Foreskin melanocyte (primary cell): ENCODE measurements at places on chromosomes 1 and 21.

DNA sequence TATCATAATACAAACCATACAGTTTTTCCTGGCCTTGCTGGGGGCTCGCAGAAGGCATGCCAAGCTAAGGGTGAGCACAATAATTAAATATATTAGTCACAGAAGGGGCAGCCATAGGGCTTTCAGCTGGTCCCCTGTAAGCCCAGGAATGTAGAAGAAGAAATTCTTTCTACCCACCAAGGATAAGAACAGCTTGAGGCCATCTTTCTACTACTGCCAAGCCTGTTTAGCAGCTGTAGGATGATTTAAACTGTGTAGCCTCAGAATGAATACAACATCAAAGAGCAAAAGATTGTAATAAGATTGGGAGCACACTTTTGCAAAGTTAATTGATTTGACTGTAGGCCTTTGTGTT, 171.5 kb downstream of the LRRC7 start:
- DNase-seq = peak; percentile 40

GRCh38 chr1:27992276-27992675, 32.5 kb downstream of the XKR8 start:
- no peak for DNase-seq

DNA sequence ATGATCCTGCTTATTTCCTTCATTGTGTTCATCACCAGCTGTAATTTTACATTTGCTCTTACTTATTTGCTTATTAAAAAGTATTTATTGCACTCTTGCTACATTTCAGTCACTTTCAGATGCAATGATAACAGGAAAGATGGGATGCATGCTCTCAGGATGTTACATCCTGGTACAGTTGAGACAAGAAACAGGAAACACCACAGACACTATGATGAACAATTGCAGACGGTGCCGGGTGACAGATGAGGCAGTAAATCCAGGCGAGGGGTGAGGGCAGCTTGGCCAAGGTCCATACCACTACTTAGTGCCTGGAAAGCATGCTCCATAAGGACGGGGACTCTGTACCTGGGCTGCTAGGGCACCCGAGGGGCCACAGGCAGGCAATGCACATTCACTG, 156.6 kb upstream of the RAB4A start:
- no peak for DNase-seq

GRCh38 chr1:65632235-65632634, 160.5 kb upstream of the PDE4B start:
- no peak for DNase-seq

GRCh38 chr1:89599332-89599630, 33.6 kb upstream of the LRRC8C start:
- no peak for DNase-seq

DNA sequence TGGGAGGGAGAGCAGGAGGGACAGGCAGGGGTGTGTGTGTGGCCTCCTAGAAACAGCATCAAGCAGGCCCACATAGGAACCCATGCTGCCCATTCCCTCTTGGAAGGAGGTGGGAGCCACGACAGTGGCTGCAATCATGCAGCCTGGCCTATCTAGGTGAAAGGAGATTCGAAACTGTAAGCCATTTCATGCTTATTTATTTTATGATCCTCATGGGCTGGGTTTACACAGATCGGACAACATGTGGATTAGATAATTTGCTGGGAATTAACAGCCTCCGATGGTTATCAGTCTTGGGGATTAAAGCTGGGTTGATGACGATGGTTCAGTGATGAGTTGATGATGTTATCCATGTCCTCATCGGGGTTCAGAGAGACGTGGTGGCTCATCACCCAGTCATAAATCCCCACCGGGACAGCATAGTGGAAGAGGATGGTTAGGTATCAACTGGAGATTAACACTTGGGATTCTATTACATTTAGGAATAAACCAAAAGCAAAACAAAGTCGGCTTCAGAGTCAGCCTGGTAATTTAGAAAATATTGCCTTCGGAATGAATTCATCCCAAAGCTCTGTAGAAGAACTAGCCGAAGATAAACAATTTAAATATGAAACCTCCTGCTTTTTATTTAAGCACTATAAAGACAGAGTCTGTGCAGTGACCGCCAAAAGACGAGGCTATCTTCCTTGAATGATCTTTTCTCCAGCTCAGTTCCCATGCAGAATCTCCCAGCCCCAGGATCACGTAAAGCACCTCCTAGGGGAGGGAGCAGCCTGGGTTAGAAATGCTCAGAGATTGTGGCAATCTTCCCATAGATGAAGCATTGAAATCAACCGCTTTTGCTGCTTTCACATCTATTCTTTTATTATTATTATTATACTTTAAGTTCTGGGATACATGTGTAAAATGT, 252.8 kb downstream of the FOXD2 start:
- no peak for DNase-seq

DNA sequence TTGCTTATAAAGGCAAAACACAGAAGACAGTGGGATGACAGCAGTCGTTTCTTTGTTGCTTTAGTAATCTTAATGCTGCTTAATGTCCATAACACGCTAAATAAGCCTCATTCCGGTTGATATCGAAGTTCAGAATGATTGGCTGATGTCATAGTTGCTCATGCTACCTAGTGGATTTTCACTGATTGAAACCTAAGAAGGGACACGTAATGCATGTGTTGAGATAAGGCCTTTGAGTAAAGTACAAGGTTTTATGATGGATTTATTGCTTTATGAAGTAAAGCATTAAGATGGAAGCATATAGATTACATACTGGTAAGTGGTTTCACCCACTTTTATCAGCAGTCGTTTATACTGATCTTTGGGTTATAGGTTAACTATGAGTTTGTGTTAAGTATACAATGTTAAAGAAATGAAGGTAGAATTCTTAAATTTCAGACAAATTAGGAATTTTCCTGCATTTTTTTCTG, 25.1 kb downstream of the IARS2 start:
- DNase-seq = no peak

- no peak for DNase-seq
These were observed 78.6 kb downstream of the ABCA4 start for GRCh38 chr1:94042388-94042787.

DNA sequence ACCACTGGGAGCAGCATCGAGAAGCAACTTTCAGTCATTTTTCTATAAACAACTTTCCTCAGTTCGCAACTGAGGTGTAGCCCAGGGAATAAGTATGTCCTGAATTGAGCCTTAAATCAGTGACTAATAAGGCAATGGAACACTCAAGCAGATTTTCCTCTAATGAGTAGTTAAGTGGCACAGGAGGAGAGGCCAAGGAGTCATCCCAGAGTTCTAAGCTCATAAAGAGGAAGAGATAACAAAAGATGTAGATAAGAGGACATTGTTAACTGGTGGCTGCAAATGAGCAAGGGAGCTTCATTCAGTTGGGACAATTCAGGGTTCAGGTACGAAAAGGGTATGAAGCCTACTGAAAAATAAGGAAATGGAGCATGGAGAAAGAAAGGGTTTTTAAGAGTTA, 64.5 kb downstream of the LRRC40 start:
- no peak for DNase-seq

- DNase-seq = peak; percentile 79
These were observed 44.7 kb downstream of the SLC30A10 start for GRCh38 chr1:219883400-219884332.

- no peak for DNase-seq
These were observed 58.4 kb downstream of the LAMC2 start for GRCh38 chr1:183244466-183244865.

DNA sequence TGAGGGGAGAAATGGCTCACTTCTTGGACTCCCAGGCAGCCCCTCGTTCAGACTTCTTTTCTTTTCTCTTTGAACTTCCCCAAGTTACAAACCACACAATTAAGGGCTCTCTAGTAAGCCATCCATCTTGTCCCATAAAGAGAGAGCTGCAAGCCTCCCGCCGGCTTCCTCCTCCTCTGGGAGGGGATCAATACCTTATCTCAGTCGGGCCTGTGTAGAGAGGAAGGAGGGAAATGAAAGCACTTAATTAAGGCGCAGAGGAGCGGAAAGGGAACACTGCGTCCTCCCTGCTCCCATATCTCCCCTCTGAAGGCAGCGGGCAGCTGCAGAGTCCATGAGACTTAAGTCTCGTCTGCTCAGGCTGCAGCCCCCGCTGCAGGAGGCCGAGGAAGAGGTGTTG, 112.6 kb upstream of the CSF3R start:
- no peak for DNase-seq

GRCh38 chr1:99535470-99536164, 110.3 kb upstream of the PALMD start:
- no peak for DNase-seq

- DNase-seq = no peak
These were observed 183.8 kb downstream of the DHRS3 start for GRCh38 chr1:12434174-12434573.

DNA sequence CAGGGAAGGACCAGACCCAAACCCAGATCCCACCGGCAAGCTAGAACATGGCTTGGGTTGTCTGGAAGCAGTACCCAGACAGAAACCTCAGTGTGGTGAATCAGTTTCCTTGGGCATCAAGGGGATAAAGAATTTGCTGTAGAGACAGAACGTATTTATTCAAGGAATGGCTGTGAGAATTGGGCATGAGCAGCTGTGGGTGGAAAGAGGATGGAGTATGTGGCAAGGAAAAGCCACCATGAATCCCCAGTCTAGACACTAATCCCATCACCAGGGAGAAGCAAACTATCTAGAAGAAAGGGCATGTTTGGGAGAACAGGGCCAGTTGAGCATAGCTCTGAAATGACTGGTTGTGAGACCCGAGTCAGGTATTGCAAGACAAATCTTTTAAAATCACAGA, 109.2 kb downstream of the TOMM20 start:
- no peak for DNase-seq

- no peak for DNase-seq
These were observed at the start of gene PKLR for GRCh38 chr1:155301342-155301841. PKLR (minus strand) TSS chr1:155301438; CDS start chr1:155301395, 43 bp downstream.

GRCh38 chr21:28960245-28960644, 32.4 kb downstream of the LTN1 start:
- DNase-seq = no peak

DNA sequence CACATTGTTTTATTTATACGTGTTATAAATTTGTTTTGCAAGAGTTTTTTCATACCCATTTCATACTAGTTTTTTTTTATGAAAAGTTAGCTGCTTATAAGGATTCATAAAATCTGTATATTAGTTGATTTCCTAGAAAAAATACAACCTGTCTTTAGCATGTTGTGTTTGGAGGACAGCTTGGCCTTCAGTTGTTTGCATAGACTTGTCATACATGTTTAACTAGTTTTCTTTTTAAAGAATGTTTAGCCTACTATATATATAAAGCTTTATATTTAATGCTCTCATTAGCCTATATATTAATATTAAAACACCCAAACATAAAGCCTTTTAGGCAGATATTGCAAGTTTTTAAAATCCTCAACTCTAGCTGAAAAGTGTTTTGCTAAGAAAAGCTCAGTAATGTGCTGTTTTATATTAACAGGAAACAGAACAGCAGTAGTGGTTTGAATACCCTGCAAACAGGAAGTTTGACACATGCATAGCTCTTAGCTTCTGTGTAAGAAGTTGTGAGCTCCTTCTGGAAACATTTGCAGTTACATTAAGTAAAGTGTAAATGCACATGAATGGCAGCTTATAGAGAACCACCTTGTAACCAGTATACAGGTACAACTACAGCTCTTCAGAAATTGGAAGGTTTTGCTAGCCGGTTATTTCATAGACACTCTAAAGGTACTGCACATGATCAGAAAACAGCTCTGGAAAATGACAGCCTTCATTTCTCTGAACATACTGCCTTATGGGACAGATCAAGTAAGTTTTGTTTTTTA, at the start of gene PRKACB:
Gene PRKACB, plus strand, starts transcription at position 476 of the 770 bp plus-strand sequence. Its CDS starts 91 bp downstream, at position 567.
- peak; percentile 48 for DNase-seq

- DNase-seq = peak; percentile 42
These were observed 30.8 kb downstream of the AK2 start for GRCh38 chr1:33005838-33006421.

DNA sequence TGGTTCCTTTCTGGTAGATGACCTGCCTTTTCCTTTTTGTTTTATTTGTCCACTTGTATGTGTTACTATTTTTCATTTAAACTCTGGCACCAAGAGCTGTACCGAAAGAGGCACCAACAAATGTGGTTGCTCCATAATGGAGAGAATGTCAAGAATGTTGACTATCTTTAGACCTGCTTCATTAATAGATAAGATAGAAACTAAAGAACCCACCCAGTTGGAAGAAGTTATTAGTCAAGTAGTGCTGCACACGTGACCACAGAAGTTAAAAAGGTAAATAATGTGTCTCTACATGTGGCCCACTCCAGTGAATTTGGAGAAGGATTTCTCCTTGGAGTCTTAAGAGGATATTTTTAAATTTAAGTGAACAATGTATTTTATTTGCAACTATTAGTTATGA, 9.3 kb downstream of the ATP1A1 start:
- no peak for DNase-seq

GRCh38 chr21:22355949-22356348, 1357.7 kb downstream of the NCAM2 start:
- DNase-seq = no peak

- DNase-seq = no peak
These were observed at the start of gene TMCO4 for GRCh38 chr1:19799230-19800075. TMCO4 (minus strand) TSS chr1:19799916; CDS start chr1:19780758, 19,158 bp downstream.

- DNase-seq = no peak
These were observed 1.1 kb downstream of the TNFRSF4 start for GRCh38 chr1:1212780-1213344.

GRCh38 chr1:18938008-18938706, 18.3 kb downstream of the IFFO2 start:
- no peak for DNase-seq

- no peak for DNase-seq
These were observed 16.3 kb upstream of the MTARC1 start for GRCh38 chr1:220770245-220770913.

- peak; percentile 63 for DNase-seq
These were observed 526 bp upstream of the SLC25A24 start for GRCh38 chr1:108200687-108201051.

- no peak for DNase-seq
These were observed 13.2 kb downstream of the SETD4 start for GRCh38 chr21:36047139-36047538.

GRCh38 chr1:248811514-248812490, 13.9 kb downstream of the SH3BP5L start:
- no peak for DNase-seq

GRCh38 chr1:243229526-243229925, 25.6 kb downstream of the CEP170 start:
- no peak for DNase-seq

GRCh38 chr21:16866851-16867250, 646.0 kb upstream of the CXADR start:
- no peak for DNase-seq

GRCh38 chr1:12697397-12697796, 18.5 kb upstream of the AADACL3 start:
- no peak for DNase-seq

DNA sequence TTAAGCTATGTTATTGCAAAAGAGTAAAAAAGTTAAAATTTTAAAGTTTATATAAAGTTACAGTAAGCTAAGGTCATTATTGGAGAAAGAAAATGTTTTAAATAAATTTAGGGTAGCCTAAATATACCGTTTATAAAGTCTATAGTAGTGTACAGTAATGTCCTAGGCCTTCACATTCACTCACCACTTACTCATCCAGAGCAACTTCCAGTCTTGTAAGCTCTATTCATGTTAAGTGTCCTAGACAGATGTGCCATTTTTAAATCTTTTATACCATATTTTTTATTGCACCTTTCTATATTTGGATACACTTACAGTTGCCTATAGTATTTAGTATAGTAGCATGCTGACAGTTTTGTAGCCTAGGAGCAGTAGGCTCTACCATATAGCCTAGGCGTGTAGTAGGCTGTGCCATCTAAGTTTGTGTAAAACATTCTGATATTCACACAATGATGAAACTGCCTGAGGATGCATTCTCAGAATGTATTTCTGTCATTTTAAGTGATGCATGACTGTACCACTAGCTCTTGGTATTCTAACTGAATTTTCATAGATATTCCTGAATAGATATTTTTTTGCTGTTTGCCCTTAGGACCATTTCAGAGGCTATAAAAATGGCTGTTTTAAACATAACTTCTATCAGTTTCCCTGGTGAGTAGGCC, 26.8 kb downstream of the PPP2R5A start:
- DNase-seq = no peak
